Activated naive CD4-positive, alpha-beta T cell treated with anti-CD3 and anti-CD28 coated beads, Interleukin-2, amount 50 U/mL, for 72 hours (primary cell): ENCODE measurements at places on chromosomes 13 and 19.

GRCh38 chr13:98954313-98954712 lies 23.6 kb downstream of the DOCK9 start:
- no peak for DNase-seq

DNA sequence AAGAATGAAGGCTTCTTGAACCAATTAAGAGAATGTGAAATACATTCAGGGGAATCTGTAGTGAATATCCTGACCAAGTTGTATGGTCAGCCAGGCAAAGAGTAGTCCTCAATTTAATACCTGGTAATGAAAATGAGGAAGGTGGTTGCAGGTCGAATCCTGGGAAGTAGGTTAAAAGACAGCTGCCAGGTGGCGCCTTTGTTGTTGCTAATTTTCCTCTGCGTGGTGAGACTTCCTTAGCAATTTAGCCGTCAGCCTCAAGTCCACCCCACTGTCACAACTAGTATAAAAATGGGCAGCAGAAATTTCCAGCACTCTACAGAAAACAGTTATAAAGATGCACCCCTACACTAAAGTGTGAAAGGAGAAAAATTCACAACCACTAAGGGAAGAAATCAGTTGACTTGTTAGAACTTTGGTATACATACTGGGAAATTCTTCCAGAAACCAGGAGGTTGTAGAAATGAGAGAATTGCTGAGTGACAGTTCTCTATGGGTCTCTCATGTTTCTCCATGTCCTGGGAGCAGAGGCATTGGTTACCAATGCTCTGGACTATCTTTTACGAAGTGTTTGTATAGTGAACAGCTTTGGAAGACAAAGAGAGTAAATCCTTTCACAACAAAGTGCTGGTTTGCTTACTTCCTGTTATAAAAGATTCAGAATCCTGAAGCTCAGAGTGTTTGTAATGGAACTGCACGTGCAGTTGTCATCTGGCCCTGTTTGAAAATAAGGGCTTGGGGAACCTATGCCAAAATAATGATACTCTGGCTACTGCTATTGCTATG lies 235.9 kb downstream of the NHLRC3 start:
- no peak for DNase-seq

DNA sequence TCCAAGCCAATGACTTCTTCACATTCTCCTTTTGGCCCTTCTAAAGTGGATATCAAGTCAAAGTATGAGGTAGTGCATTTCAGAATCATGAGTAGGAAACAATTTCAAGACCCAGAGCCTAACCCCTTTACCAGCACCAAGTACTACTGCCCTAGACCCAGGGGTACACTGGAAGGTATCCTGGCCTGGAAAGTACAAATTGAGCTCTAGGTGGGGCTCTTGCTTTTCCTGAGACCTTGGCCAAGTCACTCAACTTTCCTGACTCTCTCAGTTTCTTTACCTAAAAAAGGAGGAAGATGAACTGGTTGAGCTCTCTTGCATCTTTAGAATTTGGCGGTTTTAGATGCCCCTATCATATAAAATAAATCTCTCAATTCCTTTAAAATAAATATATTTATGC lies 204.7 kb downstream of the FGF14 start:
- DNase-seq: no peak

GRCh38 chr13:24740014-24740890 lies 23.7 kb upstream of the RNF17 start:
- DNase-seq: no peak

DNA sequence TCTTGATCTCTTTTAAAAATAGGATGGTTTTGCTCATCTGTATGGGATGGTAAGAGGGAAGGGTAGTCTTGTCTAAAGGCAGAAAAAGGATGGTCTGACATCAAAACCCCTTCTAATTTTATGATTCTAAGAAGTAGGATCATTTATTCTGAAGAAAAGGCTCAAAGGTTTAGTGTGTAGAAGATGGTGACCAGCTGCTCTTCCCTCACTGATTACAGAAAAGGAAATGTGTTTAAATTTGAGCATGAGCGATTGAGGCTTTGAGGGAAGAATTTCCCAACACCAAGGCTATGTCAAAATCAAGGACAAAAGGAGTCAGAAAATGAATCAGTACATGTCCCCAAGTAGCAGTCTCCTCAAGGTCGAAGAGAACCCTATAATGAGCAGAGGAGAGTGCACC lies 909.8 kb downstream of the EFNB2 start:
- no peak for DNase-seq

- no peak for DNase-seq
Measured at GRCh38 chr19:40273469-40274360, 11.4 kb downstream of the AKT2 start.

- DNase-seq: no peak
Measured at GRCh38 chr13:40626561-40626960, 39.9 kb downstream of the FOXO1 start.

GRCh38 chr19:36423925-36424324 lies 5.5 kb upstream of the ZFP82 start:
- no peak for DNase-seq

DNA sequence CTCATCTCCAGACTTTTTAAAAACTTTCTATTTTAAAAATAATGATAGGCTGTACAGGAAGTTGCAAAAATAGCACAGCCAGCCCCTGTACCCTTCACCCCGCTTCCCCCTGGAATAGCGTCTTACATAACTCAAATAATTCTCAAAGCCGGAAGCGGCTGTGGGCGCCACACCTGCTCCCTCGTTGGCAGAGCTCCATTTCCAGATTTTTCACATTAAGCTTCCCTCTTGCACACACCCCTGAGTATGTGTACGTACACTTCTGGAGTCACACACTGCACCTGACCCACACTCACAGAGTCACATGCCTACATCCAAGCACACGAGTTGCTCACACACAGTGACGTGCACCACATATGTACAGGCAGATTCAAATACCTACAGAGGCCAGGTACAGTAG lies 24.9 kb upstream of the DPP9 start:
- DNase-seq: no peak

- no peak for DNase-seq
Measured at GRCh38 chr13:63643543-63643942, 2227.9 kb upstream of the PCDH20 start.

DNA sequence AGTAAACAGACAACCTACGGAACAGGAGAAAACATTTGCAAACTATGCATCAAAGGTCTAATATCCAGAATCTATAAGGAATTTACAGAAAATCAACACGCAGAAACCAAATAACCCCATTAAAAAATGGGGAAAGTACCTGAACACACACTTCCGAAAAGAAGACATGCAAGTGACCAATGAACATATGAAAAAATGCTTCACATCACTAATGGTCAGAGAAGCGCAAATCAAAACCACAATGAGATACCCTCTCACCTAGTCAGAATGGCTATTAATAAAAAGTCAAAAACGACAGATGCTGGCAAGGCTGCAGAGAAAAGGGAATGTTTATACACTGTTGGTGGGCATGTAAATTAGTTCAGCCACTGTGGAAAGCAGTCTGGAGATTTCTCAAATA lies 29.5 kb downstream of the SLC25A15 start:
- DNase-seq: no peak

DNA sequence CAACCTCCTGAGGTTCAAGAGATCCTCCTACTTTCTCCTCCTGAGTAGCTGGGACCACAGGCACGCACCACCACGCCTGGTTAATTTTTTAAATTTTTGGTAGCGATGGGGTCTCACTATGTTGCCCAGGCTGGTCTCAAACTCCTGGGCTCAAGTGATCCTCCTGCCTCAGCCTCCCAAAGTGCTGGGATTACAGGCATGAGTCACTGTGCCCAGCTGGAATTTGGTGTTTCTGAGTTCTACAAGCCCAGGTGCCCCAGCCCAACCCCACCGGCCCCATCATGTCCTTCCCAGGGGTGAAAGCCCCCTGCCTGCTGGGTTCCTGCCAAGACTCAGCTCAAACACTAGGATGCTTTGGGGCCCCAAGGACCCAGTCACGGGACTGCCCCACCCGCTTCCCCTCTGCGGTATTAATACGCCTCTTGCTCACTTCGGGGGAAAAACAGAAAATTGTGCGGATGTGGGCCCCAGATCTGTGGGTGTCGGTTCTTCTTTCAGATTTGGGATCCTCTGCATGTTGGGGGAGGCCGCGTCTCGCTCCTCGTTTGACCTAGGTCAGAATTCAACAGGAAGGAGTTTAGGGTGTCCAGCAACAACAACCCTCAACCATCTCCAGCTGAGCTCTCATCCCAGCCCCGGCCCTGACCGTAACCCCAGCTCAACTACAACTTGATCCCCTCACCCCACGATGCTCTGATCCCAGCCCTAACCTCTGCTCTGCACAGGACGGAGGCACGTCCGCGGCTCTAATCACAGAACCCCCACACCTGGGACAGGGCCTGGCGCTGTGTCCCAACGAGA lies 3.7 kb upstream of the FCER2 start:
- DNase-seq: peak; percentile 79

DNA sequence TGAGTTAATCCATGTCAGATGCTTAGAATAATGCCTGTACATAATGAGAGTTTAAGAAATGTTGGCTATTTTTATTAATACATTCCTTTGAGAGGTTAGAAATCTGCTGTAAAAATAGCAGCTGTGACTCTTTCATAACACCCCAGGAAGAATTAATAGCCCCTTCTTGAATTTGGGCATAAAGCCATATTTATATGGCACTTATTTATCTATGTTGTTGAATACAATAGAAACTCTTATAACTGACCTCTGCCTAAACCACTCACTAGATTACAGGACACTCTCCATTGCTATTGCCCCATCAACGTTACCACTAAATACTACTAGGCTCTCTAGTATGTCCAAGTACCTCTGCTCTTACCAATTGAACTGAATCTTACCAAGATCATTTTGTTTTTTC lies 16.3 kb downstream of the NEK5 start:
- no peak for DNase-seq

- DNase-seq: no peak
Measured at GRCh38 chr19:41019346-41019745, 28.3 kb downstream of the CYP2B6 start.

DNA sequence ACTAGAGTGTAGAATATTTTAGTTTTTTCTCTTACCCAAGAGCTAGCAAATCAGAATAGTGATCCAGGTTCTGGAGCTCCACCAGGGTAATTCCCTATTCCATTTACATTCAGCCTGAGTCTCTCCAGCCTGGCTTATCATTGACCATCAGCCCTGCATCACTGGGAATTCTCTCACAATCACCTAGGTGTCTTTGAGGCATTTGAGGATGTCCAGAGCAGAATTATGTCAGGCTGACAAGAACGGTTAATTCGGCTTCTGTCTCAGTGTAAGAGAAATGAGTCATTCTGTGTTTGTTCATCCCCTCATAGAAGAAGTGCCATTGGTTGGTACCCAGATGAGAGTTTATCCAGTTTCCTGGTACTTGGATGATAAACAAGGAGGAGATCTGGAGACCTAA lies 180.5 kb downstream of the ZNF737 start:
- no peak for DNase-seq

- DNase-seq: no peak
Measured at GRCh38 chr13:79289571-79289970, 116.5 kb downstream of the RBM26 start.

- peak; percentile 86 for DNase-seq
Measured at GRCh38 chr19:1507763-1508506, 4.9 kb downstream of the ADAMTSL5 start.

DNA sequence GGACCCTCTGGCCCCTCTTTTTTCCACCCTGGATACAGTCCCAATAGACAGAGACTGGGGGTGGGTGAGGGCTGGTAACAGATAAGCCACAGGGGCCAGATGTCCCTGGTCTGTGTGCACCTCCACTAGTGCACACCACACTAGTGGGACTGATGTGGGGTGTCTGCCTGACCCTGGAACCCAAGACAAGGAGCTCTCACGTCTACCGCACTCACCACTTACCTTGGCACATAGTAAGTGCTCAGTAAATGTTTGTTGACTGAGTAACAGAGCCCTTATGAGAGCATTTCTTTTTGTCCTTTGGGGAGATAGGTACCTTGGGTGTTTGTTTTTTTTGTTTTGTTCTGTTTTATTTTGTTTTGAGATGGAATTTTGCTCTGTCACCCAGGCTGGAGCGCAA lies 23.1 kb upstream of the ZNF414 start:
- no peak for DNase-seq

DNA sequence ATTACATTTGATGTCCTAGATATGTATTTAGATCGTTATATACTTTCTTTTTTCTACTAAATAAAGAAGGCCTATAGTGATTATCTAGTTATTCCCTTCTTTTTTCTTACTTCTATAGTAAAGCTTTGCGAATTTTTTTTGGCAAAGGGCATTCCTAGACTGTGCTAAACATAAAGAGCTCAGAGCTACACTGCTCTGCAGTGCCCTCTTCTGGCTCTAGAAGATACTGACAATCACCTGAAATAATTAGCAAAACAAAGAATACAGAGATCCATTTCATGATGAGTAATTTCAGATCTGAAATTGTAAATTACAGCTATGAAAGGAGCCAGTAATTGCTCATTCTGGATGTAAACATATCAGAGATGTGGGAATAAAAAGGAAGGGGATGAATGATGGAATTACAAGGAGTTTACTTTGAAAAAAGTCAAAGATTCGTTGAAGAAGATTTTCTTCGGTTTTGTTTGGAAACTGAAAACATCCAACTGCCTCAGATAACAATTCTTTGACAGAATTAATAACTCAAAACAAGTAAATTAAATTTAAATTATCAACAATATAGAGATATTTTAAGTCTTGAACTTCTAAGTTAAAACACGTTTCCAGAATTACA lies 288.5 kb downstream of the NALCN start:
- DNase-seq: no peak

DNA sequence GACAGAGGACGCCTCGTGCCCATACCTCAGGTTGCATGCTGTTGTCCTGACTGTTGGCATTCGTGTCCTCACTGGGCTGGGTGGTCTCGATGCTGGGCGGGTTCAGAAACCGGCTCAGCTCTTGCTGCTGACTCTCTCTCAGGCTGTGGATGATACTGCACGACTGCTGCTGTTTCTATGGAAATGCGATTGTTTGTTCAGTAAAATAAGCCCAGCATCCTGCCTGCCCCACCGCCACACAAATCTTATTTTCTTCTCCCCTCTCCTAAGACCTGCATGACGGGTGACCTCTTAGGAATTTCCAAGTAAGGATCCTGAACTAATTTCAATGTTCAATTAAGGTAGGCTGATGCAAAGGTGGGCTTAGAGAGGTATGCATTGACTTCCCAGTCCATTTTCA lies 356.5 kb downstream of the NALCN start:
- no peak for DNase-seq

GRCh38 chr19:13040948-13041292 lies 45.6 kb downstream of the NFIX start:
- no peak for DNase-seq

GRCh38 chr19:18230941-18231734 lies 4.9 kb upstream of the PDE4C start:
- no peak for DNase-seq

- no peak for DNase-seq
Measured at GRCh38 chr19:44111910-44112463, 1.2 kb upstream of the ZNF225 start.

- DNase-seq: no peak
Measured at GRCh38 chr19:47445937-47446402, 25.7 kb downstream of the SLC8A2 start.
